Activated CD8-positive, alpha-beta memory T cell treated with anti-CD3 and anti-CD28 coated beads for 1 hour (primary cell): ENCODE measurements at places on chromosomes 1 and 21.

DNA sequence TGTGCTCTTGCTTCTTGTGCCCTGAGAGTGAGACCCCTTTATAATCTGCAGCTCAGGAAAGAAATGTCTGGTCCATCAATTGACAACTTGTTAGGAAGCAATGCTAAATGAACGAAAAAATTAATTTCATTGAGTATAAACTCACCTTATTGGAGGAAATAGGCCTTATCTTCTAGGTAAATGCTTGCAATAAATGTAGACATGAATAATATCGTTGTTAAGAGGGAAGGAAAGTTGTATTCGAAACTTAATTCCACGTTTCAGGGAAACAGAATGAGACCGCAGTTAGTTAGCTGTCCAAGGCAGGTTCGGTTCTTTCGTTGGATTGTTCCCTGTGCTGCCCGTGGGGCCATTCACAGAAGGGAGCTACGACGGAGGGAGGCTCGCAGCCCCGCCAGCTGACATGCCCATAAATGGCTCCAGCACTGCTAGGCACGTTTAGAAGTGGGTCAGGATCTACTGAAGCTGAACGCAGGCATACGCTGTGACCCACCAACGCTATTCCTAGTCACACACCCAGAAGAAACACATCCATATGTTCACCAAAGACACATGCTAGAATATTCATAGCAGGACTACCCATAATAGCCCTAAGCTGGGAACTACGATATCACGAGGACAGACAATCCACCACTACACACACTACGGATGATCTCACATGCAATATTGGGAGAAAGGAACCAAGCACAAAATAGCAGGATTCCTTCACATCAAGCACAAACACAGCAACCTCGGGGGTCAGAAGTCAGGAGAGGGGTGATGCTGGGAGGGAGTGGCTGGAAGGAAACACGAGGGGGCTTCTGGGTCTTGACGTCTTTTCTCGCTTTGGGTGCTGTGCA is 56.2 kb upstream of the LBR start:
- DNase-seq = no peak

- no peak for DNase-seq
Observed at GRCh38 chr1:19312782-19313635, 883 bp downstream of the SLC66A1 start.

- DNase-seq = no peak
Observed at GRCh38 chr1:177185209-177185608, 14.5 kb downstream of the BRINP2 start.

- no peak for DNase-seq
Observed at GRCh38 chr1:30184393-30185141, 538.8 kb downstream of the MATN1 start.

DNA sequence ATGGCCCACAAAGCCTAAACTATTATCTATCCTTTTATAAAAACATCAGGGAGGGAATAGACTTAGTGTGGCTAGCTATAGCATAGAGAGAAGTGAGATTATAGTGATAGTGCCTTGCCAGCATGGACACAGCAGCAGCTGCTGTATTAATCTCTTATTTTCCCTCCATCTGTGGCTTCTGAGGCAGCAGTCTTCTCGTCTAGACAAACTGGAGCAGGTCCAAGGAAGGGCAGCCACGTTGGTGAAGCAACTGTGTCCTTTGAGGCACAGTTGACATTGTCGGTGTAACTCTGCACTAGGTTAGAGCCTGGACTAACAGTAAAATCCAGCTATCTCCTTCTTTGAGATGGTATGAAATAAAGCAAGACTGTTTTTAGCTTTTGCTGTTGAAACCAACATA is 131.3 kb downstream of the CACHD1 start:
- DNase-seq = no peak

GRCh38 chr1:30750731-30751291 is 6.8 kb downstream of the LAPTM5 start:
- DNase-seq = no peak

DNA sequence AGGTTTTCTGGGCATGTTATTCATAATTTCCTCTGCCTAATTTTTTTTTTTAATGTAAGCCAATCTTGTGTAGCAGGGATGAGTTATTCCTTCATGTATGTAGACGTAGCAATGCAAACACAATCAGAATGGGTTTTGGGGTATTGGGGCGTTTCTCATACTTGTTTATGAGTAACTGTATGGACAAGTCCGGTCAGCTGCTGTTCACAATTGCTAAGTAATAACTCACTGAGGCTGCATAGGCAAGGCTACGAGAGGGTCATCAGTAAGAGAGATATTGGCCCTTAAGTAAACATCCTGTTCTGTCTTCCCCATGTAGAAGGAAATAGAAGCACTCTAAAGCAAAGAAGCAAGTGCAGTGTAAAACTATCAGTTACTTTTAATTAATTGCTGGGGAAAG is 9.5 kb upstream of the TARS2 start:
- DNase-seq = no peak

- no peak for DNase-seq
Observed at GRCh38 chr1:230857822-230858221, 10.5 kb downstream of the C1orf198 start.

GRCh38 chr1:9198538-9199361 is 35.8 kb upstream of the H6PD start:
- no peak for DNase-seq

DNA sequence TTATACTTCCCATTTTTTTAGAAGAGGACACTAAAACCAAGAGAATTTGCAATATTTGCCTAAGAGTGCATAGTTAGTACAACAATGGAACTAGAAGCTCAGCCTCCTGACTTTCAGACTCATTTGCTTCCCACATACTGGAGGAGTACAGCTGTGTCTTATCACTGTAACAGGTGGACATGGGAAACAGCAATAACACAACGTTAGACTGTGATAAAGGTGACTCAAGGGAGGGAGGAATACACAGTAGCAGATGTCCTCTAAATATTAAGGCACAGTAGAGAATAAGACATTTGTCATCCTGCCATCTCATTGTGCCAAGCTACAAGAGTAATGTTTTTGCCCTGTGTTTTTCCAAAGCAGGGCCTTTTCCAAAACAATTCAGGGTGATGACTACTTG is 55.4 kb upstream of the JAK1 start:
- DNase-seq = no peak

DNA sequence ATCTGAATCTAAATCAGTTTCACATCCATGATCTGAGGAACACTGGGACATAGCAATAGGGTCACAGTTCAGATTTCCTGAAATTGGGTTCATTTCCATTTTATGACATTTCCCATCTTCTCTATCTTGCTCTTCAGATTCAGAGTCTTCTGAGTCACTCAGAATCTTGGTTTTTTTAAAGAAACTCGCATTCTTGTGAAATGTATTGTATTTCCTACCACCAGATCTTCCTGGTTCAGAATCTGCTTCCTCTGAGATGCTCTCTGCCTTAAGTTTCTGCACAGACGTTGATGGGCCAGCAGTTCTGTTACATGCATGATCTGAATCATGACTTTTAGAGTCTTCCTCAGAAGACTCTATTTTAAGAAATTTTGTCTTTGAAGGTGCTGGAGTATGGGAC is 15.5 kb upstream of the PSMG1 start:
- DNase-seq = no peak

DNA sequence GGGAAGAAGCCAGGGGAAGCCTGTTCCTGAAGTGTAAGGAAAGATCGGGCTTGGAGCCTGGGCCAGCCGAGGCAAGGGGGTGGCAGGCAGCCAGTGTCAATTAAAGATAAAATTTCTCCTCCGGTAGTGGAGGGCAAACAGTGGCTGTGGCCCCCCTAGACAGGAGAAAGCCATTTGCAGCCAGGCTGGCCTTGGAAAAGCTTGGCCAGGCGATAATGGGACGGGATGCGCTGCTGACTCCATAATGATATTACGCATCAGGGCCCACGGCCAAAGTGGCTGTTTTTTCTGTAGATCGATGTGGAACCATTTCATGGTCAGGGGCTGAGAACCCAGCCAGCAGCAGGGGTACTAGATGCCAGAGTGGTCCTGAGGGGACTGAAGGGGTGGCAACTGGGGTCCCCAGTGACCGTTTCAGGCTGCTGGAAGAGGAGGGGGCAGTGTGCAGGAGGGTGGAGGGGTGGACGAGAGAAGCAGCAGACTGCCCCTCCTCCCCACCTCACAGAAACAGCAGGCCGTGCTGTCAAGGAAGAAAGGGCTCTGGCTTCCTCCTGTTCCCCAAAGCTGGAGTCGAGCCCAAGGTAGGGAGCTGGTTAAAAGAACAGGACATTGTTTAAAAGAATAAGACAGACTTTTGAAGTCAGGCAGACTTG is 25.2 kb downstream of the KCNC4 start:
- no peak for DNase-seq

- DNase-seq = no peak
Observed at GRCh38 chr21:41777951-41778815, 11.3 kb upstream of the RIPK4 start.

DNA sequence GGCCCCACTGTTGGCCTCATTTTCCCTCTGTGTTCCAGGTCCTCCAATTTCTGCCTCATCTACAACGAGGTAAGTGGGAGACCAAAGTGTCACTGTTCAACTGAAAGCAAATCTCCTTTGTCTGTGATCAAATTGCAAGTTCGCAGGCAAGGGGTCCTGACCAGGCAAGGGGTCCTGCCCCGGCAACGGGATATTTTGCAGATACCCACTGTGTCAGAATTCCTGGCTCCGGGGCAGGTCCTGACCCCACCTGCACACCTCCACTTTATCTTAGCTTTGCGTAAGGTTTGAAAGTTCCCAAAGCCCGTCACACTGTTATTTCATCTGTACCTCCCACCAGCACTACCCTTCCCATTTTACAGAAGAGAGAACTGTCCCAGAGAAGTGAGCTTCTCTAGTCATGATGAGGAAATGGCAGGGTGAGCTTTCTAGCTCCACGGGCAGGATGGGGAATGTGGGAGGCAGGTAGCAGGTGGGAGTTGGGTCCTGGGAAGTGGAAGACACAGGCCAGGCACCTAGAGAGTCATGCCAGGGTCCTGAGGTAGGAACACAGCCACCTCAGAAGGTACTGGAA is 32.0 kb upstream of the CSF1 start:
- DNase-seq = no peak

DNA sequence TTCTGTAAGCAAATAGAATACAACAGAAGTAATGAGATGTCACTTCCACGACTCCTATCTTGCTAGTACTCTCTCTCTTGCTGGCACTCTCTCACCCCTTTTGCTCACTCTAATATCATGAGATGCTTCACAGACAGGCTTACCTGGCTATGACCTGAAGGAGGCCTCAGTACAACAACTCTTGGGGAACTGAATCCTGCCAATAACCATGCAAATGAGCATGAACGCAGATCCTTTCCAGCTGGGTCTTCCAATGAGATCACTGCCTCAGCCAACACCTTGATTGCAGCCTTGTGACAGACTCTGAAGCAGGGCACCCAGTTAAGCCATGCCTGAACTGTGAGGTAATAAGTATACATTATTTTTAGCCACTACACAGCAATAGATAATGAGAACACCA is 53.1 kb upstream of the ADAR start:
- no peak for DNase-seq

DNA sequence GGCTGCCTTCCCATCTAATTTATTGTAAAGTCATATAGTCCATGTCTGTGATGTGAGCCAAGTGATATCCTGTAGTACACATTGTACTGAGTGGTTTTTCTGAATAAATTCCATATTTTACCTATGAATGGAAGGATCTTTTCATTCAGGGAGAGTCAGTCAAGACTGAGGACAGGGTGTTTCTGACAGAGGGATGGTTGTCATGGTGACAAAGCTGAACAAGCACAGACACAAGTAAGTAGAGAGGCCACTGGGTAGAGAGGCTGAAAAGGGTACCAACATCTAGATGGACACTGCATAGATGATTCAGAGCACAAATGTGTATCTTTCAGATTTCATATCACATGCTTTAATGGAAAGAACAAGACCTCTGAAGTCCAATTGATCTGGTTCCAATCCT is 22.6 kb upstream of the IL20 start:
- DNase-seq = no peak

DNA sequence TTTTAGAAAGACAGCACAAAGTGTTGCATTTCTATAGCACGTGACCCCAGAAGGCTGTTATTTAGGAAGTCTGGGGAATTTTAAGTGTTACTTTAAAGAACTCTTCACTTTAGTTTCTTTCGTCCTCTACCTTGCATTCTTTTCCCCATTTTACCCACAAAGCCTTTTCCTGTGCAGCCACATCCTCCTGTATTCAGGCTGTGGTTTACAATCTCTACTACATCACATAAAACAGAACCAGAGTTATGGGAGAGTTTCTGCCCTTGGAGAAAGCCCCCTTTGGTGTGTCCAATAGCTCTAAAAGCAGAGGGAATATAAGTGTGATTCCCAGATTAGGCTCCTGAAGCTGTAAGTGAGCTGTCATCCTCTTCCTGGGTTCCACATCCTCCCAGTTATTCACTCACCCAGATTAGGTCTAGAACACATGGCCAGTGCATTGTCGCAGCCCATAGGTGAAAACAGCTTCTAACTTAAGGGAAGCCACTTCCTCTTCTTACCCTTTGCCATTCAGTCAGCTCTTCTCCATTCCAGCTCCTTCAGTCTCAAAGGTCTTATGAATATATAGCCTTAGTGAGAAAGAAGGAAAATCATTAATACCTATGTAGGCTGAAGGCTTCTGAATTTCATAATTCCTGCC is 171.1 kb downstream of the PIGK start:
- no peak for DNase-seq

GRCh38 chr1:87902830-87903229 is 574.1 kb downstream of the LMO4 start:
- no peak for DNase-seq

GRCh38 chr1:159748370-159748769 is 32.4 kb upstream of the DUSP23 start:
- no peak for DNase-seq

DNA sequence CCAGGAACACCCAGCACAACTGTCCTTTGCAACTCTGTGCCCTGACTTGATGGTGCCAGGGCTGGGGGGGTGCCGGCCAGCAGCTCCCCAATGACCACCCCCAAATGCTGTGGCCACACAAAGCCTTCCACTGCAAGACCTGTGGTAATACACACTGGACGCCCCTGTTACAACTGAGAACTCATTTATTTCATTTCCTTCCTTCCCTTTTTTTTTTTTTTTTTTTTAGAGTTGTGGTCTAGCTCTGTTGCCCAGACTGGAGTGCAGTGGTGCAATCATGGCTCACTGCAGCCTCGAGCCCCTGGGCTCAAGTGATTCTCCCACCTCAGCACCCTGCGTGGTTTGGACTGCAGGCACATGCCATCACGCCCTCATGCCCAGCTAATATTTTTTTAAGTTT is 25.2 kb downstream of the TP73 start:
- no peak for DNase-seq

DNA sequence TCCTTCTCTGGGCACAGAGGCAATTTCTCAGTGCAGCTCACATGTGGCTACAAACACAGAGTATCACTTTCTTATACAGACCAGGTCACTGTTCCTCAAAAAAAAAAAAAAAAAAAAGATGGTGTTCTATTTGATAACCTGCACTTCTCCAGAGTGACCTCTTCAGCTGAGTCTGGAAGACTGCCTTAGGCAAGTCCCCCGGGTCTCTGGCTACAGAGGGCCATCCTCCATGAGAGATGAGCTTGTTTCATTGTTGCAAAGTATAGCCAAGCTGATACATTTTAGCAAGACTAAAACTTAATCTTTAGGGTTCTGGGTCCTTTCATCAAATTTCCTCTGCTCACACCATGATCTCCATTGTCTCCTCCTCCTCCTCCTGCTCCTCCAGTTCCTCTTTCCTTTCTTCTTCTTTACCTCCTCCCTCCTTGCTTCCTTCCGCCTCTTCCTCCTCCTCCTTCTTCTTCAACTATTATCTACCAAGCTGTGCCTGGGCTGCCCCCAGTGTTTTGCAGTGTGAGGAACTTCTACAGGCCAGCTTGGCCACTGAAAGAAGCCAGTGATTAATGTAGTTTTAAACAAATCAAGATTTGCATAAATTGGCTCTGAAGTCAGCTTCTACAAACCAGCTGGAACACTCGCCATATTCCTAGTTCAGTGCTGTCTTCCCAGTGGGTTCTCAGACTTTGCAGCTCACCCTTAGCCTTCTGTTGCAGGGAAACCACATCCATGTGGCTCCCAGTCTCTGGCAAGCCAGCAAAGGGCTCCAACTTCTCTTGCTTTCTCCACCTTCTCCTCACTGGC is 139.4 kb downstream of the RUNX1 start:
- no peak for DNase-seq
